ENCODE measurements at places on chromosomes 1 and 21.

DNA sequence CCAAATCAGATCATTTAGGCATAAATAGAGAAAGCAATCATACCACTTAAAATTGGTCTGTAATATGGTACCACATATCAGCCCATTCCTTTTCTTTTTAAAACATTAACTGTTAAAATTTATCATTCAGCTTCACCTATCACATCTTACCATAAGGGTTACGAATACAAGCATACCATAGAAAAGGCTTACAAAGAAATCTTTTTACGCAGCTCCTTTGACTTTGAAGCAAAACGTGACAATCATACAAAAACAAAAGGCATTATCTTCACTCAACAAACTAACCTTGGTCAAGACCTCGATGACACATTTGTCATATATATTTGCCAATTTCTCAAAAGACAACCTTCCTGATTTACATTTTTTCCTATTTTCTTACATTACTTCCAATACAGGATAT is 169.0 kb downstream of the SMYD3 start:
- no peaks in the 10 kb centered on the region for H3K4me1 ChIP-seq
- DNase-seq = no peak
- H3K4me3 ChIP-seq = no peak overlapping the region

GRCh38 chr1:156815307-156815826 is 1.3 kb downstream of the SH2D2A start:
- H3K36me3 ChIP-seq = no peaks in the 10 kb centered on the region
- H3K4me1 ChIP-seq = peaks cover 17% of the 10 kb centered on the region
- DNase-seq = no peak
- no peak overlapping the region for H3K4me3 ChIP-seq
- no peak overlapping the region for H3K27ac ChIP-seq

GRCh38 chr1:228872080-228872479 is 136.8 kb downstream of the RHOU start:
- H3K36me3 ChIP-seq = no peaks in the 10 kb centered on the region
- peaks cover 6% of the 10 kb centered on the region for H3K4me1 ChIP-seq
- no peak overlapping the region for H3K27ac ChIP-seq
- DNase-seq = no peak
- no peak overlapping the region for H3K4me3 ChIP-seq
- H3K27me3 ChIP-seq = no peaks in the 10 kb centered on the region

DNA sequence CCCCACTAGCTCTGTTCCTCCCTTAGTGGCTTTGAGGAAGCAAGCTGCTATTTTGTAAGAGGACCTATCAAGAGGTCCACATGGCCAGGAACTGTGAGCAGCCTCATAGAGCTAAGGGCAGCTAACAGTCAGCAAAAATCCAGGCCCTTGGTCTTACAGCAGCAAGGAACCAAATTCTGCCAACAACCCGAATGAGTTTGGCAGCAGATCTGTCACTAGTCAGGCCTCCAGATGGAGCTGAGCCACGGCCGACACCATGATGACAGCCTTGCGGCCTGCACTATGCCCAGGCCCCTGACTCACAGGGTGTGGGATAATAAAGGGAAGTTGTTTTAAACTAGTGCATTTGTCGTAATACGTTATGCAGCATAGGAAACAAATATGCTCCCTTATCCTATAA is 28.0 kb upstream of the H3-3A start:
- no peaks in the 10 kb centered on the region for H3K36me3 ChIP-seq
- no peak overlapping the region for H3K4me3 ChIP-seq
- H3K27ac ChIP-seq = peak overlapping the region; percentile 76
- H3K27me3 ChIP-seq = no peaks in the 10 kb centered on the region

DNA sequence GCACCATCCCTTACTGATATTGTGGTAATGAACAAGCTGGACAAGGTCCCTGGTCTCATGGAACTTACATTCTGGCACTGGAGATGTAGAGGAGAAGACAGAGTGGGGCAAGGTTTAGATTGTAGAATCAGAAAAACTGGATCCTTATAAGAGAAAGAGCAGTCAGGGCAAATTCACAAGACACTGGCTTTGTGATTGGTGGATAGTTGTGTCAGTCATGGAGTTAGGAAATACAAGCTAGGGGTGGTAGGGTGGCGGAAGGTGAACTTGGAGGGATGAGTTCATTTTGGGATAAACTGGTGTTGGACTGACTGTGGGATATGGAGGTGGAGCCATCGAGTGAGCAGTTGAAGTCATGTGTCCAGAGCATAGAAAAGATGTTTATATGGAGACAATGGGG is 3.7 kb upstream of the TLR5 start:
- peaks cover 28% of the 10 kb centered on the region for H3K4me1 ChIP-seq
- DNase-seq = no peak
- H3K27me3 ChIP-seq = no peaks in the 10 kb centered on the region
- no peaks in the 10 kb centered on the region for H3K36me3 ChIP-seq
- H3K4me3 ChIP-seq = no peak overlapping the region
- no peak overlapping the region for H3K27ac ChIP-seq

Measured in suprapubic skin (tissue), 4 donors.